Hematopoietic multipotent progenitor cell treated with erythropoietin and hydrocortisone succinate and interleukin-3 and kit ligand, for 17 days (in vitro differentiated cells): ENCODE measurements at places on chromosomes 7 and 10.

DNA sequence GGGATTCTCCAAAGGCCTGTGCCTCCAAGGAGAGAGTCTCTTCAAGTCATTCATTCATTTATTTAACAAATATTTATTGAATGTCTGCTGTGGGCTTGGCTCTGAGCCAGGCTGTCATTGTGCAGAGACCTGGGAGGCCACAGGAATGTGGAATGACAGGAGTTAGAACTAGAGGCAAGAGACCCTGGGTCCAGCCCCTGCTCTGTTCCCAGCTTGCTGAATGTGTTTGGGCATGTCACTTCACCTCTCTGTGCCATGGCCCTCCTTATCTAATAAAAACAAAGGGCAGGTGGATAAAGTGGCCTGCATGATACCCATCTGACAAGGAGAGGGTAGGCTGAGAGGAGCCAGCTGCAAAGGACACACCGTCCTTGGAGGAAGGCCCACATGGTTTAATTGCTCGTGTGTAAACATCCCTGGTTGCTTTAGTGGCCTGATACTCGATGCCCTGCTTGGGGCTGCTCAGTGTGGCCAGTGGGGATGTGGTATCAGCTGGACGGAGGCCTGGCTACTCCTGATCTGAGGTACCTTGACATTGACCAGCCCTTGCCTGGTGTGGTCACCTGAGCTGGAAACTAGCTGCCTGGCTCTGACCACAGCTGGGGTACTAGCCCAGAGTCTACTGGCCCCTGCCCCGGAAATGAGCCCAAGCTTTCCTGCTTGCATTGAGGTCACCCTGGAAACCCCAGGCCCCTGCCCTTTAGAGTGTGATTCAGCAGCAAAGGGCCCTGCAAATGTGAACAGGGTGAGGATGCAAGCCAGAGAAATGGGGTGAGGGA lies 116.2 kb downstream of the CDH23 start:
- no peak for DNase-seq

- no peak for DNase-seq
Observed at GRCh38 chr7:42720991-42721796, 190.7 kb downstream of the C7orf25 start.

DNA sequence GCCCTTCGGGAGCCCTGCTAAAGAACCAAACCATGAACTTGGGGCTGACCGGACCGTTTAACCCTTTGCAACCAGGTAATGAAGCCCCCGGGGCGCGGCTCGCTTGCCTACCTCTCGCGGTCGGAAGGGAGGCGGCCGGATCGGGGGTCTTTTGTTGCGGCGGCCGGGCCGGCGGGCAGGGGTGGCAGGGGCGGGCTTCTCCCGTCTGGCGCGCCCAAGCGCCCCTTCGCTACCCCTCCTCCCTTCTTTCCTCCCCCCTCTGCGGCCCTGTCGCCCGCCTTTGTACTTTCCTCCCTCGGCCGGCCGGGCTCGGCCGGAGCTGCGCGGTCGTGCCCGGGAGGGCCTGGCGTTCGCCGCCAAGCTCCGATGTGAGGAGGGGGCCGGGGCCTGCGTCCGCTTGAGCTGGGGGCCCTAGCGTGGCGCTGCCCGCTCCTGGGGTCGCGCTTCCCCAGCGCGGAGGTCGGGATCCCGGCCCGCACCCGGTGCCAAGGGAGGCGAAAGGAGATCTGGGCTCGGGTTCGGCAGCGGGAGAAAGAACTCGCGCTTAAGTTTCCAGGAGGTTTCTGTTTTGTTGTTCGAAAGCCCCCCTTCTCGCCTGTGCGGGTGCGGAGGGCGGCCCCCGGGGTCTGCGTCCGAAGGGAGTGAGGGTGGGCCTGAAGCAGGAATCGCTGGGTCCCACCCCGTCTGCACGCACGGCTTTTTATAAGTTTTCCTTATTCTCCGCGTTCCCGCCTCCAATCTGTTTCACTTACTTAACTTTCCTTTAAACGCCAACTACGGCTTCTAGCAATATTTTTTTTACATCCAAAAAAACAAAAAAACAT lies 436.8 kb upstream of the GALNT17 start:
- no peak for DNase-seq

GRCh38 chr10:111856631-111857030 lies 326.9 kb downstream of the GPAM start:
- no peak for DNase-seq
